Left kidney (tissue), 8 donors: ENCODE measurements at places on chromosomes 7 and 10.

- DNase-seq: no peak
Observed at GRCh38 chr10:63578501-63578900, 57.3 kb downstream of the REEP3 start.

DNA sequence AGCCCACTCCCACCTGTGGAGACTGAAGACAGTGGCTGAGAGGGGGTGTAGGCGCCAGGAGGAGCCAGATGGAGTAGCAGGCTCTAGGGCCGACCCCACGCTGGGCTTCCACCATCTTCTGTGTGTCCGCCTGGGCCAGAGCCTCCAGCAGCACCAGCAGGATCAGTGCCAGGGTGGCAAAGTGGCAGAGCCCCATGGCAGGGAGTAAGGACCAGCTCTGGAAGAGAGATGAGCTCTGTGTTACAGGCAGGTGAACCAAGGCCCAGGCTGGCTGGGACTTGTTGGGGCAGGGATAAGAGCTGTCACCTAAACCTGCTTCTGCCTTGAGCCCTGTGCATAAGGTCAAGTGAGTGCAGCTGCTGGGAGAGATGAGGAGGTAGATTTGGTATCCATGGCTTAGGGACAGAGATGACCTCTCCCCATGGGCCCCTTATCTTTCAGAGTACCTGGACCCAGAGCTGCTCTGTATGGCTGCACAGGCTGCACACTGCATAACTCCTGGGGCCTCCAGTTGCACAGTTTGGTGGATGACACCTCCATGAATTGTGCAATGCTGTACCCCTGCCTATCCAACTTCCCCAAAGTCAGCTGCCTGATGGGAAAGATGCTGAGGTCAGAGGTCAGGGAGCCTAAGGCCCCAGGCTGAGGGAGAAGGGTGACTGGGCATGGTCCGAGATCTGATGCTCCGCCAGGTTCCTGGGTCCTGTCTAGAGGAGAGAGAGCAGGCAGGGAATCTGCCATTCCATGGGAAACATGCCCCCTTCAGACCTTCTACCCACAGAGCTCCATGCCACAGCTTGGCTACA, 7.4 kb upstream of the SAMD8 start:
- DNase-seq: no peak

DNA sequence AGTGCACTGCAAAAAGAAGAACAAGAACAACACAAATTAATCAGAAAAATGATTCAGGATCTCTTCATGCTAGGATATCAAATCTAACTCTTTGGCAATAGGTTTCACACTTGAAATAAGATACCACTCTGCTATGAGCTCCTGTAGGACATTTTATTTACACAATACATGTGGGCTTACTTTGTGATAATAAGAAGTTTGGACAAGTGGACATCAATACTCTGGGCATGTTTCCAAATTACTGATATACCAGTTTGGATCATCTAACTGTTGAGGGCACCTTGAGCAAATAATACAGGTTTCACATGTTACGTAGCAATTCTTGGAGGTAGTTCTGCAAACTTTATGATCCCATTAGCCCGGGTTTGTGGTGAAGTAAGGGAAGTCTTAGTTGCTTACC, 59.8 kb downstream of the CPVL start:
- no peak for DNase-seq

GRCh38 chr7:91325726-91326125, 61.5 kb downstream of the FZD1 start:
- DNase-seq: no peak

DNA sequence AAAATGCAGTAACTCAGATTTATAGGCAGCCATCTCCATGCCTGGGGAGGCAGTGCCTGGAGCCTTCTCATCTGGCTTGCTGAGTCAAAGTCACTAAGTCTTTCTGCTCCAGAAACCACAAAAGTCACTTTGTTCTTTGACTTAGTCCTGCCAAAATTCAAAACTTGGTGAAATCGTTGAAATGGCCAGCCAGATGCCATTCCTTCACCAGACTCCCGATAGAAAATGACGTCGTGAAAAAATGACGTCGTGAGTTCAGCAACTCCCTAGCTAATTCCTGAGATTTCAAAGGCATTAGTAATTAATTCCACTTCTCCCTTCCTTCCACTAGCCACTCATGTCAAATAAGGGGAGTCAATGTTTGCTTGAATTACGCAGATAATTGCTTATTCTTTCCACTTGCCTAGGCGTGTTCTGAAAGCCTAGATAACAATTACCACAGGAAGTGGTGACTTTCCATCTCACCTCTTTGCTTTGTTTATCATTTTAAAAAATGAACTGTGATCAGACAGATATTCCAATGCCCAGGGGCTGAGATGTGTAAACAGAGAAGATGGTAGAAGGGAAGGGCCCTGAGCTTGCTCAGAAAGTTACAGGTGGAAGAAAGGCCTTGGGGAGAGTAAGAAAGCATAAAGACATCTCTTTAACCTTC, 48.5 kb upstream of the OSBPL3 start:
- peak; percentile 12 for DNase-seq

DNA sequence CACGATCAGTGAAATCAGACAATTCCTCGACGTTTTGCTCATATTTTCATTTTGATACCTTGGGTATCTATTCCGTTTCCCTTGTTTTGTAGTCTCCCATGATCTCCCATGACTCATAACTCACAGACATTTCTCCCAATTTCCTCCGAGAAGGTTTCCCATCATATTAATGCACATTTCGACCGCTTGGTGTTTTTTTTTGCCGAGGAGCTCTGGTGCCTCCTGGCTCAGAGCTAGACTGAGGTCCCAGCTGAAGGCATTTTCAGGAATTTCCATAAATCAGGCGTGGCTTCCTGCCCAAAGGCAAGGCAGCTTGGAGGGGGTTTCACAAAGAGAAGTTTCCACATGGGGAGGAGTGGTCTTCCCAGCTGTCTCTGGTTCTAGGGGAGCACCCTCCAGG, 148.2 kb upstream of the TNS3 start:
- no peak for DNase-seq

DNA sequence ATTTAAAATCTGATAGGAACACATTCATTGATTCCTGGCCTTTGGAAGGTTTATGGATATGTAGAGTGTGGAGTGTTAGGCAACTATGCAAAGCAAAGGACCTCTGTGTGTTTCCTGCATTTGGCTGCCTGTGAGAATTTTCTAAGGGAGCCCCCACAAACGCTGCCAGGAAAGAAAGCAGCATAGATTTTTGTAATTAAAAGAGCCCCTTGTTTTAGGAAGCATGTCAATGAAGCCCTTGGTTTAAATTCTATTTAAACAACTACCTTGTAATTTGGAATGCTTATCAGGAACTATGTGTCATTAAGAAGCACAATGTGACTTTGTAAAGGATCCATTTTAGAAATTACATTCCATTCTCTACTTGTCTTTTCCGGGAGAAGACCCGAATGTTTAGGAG, 742.5 kb downstream of the NXPH1 start:
- no peak for DNase-seq

GRCh38 chr7:137655804-137656203, 191.0 kb downstream of the DGKI start:
- no peak for DNase-seq

GRCh38 chr7:142181211-142181610, 69.7 kb downstream of the MGAM2 start:
- no peak for DNase-seq

GRCh38 chr10:30803892-30804322, 174.4 kb upstream of the LYZL2 start:
- DNase-seq: no peak

- no peak for DNase-seq
Observed at GRCh38 chr7:1407892-1408291, 51.4 kb downstream of the MICALL2 start.

DNA sequence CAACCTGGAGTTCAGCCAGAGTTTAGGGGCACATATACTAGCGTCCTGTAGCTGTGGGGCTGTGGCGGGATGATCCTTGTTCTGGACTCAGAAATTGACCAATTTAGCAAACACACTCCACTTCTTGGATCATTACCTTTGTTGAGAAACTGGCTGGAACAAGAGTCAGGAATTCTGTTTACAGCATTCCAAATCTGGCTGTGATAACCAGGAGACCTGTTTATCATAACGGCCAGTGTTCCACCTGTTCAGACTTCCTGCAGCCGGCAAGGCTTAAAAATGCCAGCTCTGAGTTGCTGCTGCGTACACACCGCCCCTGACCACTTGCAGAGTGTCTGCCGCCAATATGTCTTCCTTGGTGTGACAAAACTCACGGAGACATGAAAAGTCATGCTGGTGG, 64.8 kb downstream of the ARMC3 start:
- DNase-seq: no peak

DNA sequence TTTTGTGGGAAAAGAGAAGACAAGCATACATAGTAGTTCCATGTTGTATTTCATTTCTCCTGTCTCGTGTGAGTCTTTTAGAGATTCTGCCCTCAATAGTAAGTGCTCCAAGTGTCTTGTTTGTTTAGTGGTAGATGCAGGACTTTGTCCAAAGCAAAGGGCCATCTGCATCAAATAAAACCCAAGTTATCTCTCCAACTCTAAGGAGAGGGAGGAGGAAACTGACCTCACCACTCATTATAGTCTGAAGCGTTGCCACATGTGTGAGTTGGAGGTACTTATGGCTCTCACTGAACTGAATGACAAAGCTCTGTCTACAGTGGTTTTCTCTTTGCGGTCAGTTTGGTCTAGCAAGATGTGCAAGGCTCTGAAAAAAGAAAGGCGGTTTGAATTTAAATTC, 272.6 kb downstream of the DOCK4 start:
- DNase-seq: no peak

DNA sequence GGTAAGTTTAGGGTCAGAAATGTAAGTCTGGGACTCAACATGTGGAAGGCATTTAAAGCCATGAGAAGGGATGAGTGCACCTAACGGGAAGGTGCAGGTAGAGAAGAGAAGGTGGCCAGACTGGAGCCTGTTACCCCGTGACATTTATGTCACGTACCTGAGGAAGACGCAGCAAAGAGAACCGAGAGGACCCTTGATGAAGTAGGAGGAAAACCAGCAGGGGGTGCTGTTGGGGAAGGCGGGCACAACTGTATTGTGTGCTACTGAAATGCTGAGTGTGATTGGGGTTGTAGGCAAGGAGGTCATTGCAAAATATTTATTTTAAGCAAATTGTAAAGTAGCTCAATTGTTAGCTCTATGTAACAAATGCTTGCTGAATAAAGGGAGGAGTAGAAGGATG, 338.2 kb upstream of the PRKCQ start:
- DNase-seq: no peak

GRCh38 chr10:79020605-79021004, 48.2 kb upstream of the ZMIZ1 start:
- DNase-seq: no peak

- DNase-seq: no peak
Observed at GRCh38 chr7:134078991-134079390, 48.1 kb upstream of the LRGUK start.

- peak; percentile 58 for DNase-seq
Observed at GRCh38 chr7:25359471-25360059, 131.3 kb upstream of the NPVF start.

DNA sequence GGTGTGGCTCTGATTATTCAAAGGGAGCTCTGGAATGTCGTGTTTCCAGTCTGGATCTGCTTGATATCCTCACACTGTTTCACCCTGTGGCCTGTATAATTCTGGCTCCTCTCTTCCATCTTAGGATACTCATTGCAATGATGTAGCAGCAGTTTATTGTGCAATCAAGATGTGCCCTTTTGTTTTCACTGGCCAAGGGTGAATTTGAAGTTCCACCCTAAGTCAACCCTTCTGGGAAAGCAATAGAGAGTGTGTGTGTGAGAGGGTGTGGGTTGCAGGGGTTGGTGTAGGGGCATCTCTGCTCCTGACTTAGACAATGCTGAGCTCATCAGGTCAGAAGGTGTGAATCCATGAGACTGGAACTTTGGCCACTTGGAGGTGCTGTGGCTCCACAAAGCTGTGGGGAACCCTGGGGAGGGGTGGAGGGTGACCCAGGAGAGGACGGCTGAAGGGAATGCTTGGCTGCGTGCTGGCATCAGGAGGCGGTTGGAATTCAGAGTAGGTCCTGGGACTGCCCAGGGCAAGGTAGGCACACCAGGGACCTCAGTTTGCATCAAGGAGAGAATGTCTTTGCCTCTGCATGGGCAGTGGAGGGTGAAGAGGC, 118.0 kb upstream of the PRSS58 start:
- peak; percentile 60 for DNase-seq

DNA sequence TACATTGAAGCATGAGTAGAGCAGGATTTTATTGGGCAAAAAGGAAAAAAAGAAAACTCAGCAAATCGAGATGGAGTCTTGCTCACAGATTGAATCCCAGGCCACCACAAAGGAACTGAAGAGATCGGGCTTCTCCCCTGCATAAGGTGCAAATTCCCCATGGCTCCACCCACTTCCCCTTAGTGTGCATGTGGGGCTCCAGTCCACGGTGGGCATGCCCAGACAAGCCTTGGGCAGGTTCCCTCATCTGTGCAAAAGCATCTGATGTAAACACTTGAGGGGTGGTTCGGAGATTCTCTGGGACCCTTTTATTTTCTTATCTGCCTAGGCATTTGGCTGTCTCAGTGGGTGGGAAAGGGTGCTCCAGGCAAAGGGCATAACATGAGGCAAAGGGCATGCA, 150.7 kb downstream of the CFTR start:
- no peak for DNase-seq

DNA sequence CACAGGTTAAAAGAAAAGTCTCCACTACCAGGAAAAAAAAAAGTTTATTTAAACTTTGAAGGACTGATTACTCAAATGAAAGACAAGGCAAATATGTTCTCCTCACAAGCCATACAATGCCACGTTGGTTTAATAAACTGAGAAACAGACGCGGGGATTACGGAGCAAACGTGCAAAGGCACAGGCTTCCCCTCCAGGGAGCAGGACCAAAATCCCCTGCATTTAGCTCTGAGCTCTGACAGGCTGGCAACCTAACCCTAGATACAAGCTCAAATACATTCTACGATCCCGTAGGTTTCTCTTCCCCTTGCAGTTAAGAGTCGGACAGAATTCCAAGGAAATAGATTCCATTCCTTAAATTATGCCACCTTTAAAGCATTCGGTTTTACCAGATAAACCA, 7.7 kb upstream of the GRB10 start:
- DNase-seq: no peak

DNA sequence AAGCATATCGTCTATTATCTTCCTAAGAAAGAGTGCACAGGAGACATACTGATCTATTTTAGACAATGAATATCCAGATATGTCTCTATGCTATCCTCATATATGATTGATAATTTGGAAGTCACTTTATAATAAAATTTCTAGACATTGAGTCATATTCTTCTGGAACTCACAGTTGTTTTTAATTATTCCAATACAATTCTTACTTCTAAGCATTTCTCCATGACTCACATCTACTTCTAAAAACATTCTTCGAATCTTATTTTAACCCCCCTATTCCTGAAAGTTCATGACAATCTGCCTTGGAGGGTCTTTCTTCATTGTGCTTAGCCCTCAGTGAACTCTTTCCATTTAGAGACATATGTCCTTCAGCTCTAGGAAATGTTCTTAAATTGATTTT, 368.1 kb downstream of the MDFIC start:
- no peak for DNase-seq

GRCh38 chr10:130561681-130562080, 425.5 kb downstream of the GLRX3 start:
- DNase-seq: no peak

DNA sequence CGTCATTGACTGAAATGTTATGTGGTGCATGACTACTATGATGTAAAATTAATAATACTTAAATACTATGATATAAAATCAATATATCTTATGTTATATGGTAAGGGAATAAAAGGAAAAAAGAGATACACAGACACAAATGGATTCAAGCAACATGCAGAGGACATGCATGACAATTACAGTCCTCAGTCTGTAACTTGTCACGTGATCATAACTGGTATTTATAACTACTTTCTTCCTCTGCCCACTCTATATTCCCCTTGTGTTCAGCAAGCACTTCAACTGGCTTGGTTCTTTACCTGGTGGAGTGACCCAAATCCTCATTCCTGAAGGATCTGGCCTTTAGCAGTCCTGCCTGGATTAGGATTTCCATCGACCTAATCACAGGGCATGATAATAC, 104.4 kb upstream of the FAM180A start:
- DNase-seq: no peak
